ENCODE measurements at places on chromosomes 7 and 10.

GRCh38 chr10:65419629-65420028 is 1506.2 kb upstream of the LRRTM3 start:
- DNase-seq = no peak

- no peak for DNase-seq
Observed at GRCh38 chr7:106309362-106309761, 24.6 kb upstream of the NAMPT start.

DNA sequence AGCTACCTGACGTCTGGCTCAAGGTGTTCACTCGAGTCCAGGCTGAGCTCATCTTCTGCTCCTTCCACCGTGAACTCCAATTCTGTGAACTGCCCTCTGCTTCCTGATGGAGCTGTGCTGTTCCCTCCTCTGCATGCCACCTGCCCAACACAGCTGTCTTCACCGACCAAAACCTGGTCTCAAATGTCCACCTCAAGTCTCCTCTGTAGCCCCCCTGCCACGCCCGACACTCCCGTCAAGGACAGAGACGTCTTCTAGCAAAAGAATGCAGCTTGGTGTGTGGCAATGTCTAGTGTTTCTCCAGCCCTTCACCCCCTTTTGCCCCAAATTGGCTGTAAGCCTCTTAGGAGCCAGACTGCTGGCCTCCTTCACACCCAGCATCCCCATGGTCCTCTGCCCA is 305.1 kb downstream of the DNAJB6 start:
- DNase-seq = no peak

DNA sequence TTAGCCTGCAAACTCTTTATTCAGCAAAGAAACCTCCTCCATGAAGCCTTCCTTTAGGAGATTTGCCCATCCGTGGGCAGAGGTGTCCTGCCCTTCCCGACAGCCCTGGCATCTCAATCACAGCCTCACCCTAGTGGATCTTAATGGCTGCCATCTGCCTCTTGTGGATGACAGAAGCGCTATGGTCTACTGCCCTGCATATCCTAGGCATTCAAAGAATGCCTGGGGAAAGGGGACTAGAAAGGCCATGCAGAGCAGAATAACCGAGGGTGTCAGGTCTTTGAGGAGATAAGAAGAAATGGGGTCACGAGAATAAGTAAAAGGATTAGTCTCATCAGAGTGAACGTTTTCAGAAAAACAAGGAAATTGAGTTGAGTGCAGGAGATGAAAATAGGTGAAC is 57.7 kb upstream of the SPOCK2 start:
- DNase-seq = no peak

DNA sequence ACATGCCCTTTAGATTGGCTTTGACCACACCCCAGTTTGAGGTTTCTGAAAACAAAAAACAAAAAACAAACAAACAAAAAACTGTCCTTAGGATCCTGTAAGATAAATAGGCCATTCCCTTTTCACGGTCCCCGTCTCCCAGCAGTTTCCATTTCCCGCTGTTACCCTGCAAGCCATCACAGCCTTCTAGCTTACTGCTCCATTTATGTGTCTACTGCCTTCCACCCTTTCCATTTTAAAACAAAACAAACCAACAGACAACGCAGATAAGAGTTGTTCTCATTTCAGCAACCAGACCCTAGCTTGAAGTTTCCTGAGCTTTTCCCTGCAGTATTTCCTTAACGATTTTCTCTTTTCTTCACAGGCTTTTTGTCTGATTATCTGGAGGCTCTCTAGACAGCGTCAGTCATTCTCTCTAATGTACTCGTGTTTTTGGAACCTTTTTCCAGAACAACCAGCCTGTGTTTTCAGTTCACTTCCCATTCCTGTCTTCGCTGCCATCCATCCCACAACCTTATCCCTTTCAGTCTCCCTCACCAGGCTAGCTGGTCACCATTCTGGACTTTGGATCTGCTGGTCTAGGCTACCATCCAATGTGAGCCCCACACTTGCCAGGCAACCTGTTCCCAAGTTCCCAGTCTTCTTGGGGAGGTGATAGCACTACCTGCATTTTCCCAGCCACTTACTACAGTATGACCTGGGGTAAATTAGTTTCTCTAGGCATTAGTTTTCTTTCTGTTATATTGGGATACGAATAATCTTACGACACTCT is 317.3 kb upstream of the FZD1 start:
- DNase-seq = no peak

- DNase-seq = no peak
Observed at GRCh38 chr10:95303535-95303934, 12.7 kb upstream of the PDLIM1 start.

GRCh38 chr10:96719850-96720421 is 378 bp downstream of the PIK3AP1 start:
- peak; percentile 39 for DNase-seq

DNA sequence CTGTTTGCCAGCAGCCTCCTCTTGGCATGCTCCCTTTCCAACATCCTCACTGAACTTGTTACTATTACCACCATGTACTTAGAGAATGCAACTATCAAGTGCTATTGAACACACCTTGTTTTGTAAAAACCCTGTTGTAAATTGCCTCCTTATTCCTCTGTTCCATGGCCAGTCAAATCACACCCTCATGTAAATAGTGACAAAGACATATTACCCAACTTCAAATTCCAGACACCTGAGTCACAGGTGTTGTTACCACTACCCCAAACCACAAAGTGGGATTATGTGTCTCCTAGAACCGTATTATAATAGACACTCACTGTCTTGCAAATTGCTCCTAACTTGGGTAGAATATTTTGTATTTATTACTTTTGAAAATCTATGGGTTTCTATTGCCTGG is 263.2 kb upstream of the C7orf33 start:
- no peak for DNase-seq

DNA sequence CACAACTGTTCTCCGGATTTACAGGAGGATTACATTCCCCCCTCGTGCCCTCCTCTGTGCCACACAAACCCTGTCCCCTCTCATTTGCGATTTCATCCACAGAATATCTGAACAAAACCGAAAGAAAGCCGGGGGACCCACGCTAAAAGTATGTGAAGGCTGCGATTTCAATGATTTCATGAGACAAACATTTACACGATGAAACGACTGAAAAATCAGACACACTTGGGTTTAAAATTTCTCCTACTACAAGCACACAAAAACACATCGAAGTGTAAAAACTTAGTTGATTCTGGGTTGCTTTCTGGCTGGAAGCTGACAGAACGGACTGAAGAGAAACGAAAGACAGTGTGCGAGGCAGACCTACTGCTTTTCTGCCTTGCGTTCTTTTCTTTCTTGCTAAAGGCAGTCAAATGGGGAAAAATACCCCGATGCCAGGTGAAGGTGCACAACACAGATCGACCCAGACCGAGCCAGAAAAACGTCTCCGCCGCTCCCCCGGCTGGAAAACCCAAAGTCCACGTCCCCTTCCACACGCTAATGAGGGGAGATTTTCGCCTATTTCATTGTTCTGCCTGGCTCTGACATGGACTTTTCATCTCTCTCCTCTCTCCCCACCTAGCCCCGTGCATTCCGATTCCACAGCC is 1.2 kb downstream of the HIPK2 start:
- DNase-seq = no peak

GRCh38 chr7:70894799-70895198 is 237.1 kb upstream of the GALNT17 start:
- no peak for DNase-seq

DNA sequence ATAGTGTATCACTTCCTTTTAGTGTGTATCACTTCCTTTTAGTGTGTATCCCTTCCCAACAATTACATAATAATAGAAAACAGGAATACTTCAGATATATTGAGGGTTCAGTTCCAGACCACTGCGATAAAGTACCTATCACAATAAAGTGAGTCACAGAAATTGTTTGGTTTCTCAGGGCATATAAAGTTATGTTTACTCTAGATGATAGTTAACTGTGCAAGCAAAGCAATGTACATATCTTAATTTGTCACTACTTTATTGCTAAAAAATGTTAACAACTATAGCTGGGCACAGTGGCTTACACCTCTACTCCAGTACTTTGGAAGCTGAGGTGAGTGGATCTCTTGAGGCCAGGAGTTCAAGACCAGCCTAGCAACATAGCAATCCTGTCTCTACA is 938.4 kb downstream of the CCSER2 start:
- DNase-seq = no peak

DNA sequence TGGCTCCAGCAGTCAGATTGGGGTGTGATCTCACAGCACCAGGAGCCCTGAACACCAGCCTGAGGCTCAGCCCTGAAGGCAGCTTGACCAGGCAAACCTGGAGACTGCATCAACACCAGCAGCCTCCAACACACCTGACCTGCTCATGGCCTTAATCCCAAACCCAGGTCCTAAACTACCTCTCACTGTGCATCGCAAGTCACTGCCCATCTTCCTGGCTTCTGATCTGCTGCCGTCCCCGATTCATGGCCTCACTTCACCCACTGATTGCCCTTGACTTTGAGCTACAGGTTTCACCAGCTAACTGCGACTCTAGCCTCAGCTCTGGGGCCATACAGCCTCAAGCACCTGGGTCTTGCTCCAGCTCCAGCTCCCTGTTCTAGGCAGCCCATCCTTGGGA is 49.1 kb downstream of the PARP12 start:
- DNase-seq = no peak

DNA sequence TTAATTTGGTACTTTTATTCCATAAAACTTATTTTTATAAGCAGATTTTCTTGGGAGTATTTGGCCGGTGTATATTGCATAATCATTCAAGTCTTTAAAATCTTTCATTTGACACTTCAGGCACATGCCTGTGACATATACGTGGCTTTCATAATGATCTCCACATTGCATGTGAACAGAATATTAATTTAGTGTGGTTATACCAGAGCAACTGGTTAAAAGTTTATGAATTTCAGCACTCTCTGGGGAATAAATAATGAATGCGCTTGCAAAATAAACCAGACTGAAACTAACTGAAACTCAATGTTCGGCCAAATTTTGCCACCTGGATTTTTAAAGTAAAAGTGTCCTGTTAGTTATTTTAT is 242.3 kb downstream of the GLI3 start:
- DNase-seq = no peak

- DNase-seq = no peak
Observed at GRCh38 chr7:84412161-84412969, 217.8 kb upstream of the SEMA3A start.

DNA sequence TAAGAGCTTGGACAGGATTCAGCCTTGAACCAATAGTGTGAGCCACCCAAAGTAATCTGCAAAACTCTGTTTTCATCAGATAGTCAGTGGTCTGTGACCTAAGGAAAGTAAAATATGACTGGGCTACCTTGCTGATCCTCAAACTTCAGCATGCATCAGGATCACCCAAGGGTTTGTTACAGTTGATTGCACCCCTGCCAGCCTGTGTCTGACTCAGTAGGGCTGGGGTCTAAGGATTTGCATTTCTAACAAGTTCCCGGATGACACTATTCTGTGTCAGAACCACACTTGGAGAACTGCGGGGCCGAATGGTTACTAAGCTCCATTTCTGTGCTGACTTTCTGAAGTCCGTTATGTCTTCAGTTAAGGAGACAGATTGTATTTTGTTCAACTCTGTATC is 40.6 kb upstream of the TSPAN13 start:
- DNase-seq = no peak

DNA sequence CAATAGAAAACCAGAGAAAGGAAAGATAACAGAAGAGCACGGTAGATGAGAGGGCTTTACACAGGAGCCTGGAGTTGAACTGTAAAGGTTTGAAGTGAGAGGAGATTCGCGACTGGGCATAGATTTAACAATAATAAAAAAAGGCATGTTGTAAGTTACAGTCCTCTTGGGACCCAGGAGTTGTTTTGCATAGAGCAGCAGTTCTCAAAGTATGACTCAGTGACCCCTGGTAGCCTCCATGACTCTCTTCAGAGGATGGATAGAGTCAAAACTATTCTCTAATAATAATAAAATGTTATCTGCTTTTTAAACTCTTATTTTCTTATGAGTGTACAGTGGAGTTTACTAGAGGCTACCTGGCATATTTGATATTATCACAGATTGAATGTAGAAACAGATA is 262.3 kb downstream of the SORCS3 start:
- no peak for DNase-seq

DNA sequence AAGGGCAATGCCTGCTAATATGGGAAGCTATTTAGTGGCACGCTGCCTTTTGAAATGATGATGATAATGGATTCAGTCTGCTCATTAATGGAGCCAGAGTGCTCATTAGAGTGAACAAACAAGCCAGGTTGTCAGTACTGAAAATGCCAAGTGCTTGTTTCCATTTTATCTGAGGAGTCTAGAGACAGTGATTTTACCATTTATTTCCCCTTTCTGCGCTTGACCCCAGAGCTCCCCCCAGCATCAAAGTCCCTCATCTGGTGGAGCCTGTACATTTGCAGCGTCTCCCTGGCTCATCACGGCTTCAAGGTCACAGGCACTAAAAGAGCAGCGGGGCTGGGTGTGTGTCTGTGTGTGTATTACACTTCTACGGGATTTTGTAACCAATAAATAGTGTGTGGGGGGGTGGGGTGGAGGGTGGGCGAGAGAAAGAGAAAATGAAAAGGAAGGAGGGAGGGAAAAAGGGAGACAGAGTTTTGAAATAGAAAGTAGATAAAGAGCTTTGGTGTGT is 553.8 kb downstream of the TFEC start:
- DNase-seq = no peak

DNA sequence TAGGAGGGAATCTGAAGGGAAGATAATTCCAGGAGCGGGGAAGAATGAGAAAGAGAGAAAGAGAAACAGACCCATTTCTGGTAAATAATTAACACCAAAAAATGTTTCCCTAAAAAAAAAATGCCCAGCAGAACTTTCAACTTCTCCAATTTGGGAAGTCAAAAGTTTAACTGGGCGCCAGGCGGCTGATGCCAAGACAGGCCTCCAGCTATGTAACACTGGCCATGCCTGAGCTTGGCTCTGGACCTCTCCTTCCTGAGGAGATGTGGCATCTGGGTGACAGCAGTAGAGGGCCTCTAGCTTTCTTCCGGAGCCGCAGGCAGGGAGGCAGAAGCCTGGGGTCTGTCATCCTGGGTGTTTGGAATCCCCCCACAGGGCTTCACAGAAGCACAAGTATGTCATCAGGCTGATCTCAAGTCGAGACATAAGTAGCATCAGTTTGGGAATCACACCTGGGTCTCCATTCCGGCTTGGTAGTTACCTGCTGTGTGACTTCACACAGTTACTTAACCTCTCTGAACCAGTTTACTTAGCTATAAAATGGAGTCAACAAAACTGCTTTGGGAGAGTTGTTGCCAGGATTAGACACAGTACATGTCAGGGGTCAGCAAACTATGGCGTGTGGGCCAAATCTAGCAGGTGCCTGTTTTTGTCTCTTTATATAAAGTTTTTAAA is 50.5 kb upstream of the TCF7L2 start:
- no peak for DNase-seq

- no peak for DNase-seq
Observed at GRCh38 chr7:15751191-15751701, 64.8 kb upstream of the MEOX2 start.

- DNase-seq = no peak
Observed at GRCh38 chr7:1512781-1513656, 8.8 kb upstream of the INTS1 start.

Measured in stimulated activated CD8-positive, alpha-beta memory T cell treated with anti-CD3 and anti-CD28 coated beads, Interleukin-4, amount 100 ng/mL, for 1 hour (primary cell).